Glutamatergic neuron (in vitro differentiated cells): ENCODE measurements at places on chromosomes 2 and 18. TPM values are rescaled to one million over a fixed set of nuclear protein-coding genes. Genes with fewer than 3 reads are reported as not detected.

Gene CNDP1
- 0.27 TPM for total RNA-seq

GRCh38 chr2:172282944-172283343, 144.4 kb upstream of the ITGA6 start:
- H3K4me3 ChIP-seq: no peak overlapping the region
- no peaks in the 10 kb centered on the region for H3K27me3 ChIP-seq
- no peaks in the 10 kb centered on the region for H3K36me3 ChIP-seq
- no peak for DNase-seq
- peaks cover 2% of the 10 kb centered on the region for H3K4me1 ChIP-seq
- no peak overlapping the region for H3K27ac ChIP-seq

Gene SCYGR4
- total RNA-seq: not detected

Gene EVX2
- total RNA-seq: 0.76 TPM

- DNase-seq: no peak
- peaks cover 20% of the 10 kb centered on the region for H3K36me3 ChIP-seq
- H3K27ac ChIP-seq: no peak overlapping the region
- peak overlapping the region; percentile 91 for H3K4me3 ChIP-seq
- peaks cover 13% of the 10 kb centered on the region for H3K4me1 ChIP-seq
These were observed 14.6 kb downstream of the PTPN18 start for GRCh38 chr2:130370490-130370889.

DNA sequence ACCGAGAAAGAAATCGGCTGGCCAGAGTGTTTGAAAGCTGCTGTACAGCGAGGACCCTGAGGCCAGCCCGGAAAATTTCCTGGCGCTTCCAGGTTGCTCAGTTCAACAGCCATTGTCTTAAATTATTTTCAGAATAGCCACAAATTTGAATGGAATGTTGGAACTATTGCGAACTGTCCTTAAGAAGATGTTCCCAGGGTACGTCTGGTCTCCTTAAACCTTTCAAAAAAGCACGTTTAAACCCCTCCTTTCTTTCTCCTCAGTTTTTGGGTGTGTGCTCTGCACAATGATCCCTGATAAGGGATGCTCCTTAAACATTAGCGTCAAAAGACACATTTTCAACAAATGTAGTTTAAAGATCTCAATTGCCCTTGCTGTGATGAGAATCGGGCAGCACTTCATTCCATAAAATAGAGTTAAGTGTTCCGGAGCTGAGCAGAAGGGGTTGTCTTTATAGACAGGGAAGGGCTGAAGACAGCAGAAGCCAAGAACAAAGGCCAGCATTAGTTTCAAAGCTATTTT, 14.5 kb upstream of the LPIN2 start:
- H3K27ac ChIP-seq: no peak overlapping the region
- H3K36me3 ChIP-seq: no peaks in the 10 kb centered on the region
- no peaks in the 10 kb centered on the region for H3K27me3 ChIP-seq
- no peak for DNase-seq
- H3K4me1 ChIP-seq: peaks cover 4% of the 10 kb centered on the region

GRCh38 chr18:73784853-73785252, 362.8 kb downstream of the FBXO15 start:
- no peak overlapping the region for H3K27ac ChIP-seq
- H3K27me3 ChIP-seq: peaks cover 2% of the 10 kb centered on the region
- peaks cover 6% of the 10 kb centered on the region for H3K36me3 ChIP-seq

Gene ATP8B1
- total RNA-seq: 0.07 TPM

- peaks cover 28% of the 10 kb centered on the region for H3K36me3 ChIP-seq
- DNase-seq: no peak
- no peak overlapping the region for H3K4me3 ChIP-seq
- H3K27me3 ChIP-seq: no peaks in the 10 kb centered on the region
These were observed 200.9 kb upstream of the EPAS1 start for GRCh38 chr2:46096260-46096659.

GRCh38 chr2:126719833-126720351, 63.9 kb downstream of the GYPC start:
- no peak overlapping the region for H3K27ac ChIP-seq
- no peak overlapping the region for H3K4me3 ChIP-seq
- no peaks in the 10 kb centered on the region for H3K4me1 ChIP-seq
- H3K27me3 ChIP-seq: peaks cover 4% of the 10 kb centered on the region

Gene ALS2
- total RNA-seq: 44.0 TPM

DNA sequence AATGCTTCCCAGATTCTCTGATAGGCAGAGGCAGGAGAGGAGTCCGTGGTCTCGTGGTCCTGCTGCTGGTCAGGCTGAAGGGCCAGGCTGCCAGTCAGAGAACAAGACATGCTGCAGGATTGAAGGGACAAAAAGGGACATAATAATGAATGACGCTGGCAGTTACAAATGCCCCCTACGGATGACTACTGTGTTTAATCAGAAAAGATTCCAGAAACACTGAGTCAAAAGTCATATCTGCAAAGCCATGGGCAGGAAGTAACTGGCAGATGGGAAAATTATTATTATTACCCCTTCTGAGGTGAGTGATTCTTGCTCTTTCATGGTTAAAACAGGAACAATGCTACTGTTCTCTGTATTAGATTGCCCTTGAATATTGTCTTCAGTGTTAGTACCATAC, 19.0 kb downstream of the LCT start:
- no peak overlapping the region for H3K27ac ChIP-seq
- DNase-seq: no peak
- peaks cover 10% of the 10 kb centered on the region for H3K36me3 ChIP-seq
- H3K4me1 ChIP-seq: no peaks in the 10 kb centered on the region

Gene ANKRD29
- total RNA-seq: not detected

GRCh38 chr2:163713534-163714311, 22.1 kb downstream of the FIGN start:
- H3K4me3 ChIP-seq: no peak overlapping the region
- H3K27ac ChIP-seq: no peak overlapping the region
- no peak for DNase-seq
- H3K27me3 ChIP-seq: no peaks in the 10 kb centered on the region

GRCh38 chr2:235146871-235147565, 195.2 kb downstream of the SH3BP4 start:
- peaks cover 6% of the 10 kb centered on the region for H3K27me3 ChIP-seq
- DNase-seq: no peak
- H3K27ac ChIP-seq: no peak overlapping the region
- no peaks in the 10 kb centered on the region for H3K36me3 ChIP-seq
- H3K4me3 ChIP-seq: no peak overlapping the region

GRCh38 chr2:30257266-30258214, 26.2 kb downstream of the LBH start:
- peak overlapping the region; percentile 35 for H3K27ac ChIP-seq
- peaks cover 8% of the 10 kb centered on the region for H3K36me3 ChIP-seq
- peaks cover 9% of the 10 kb centered on the region for H3K27me3 ChIP-seq
- DNase-seq: no peak

Gene IL18R1
- total RNA-seq: not detected

Gene MCEE
- 11.5 TPM for total RNA-seq

Gene C1QL2
- total RNA-seq: not detected

- H3K27me3 ChIP-seq: no peaks in the 10 kb centered on the region
- H3K36me3 ChIP-seq: no peaks in the 10 kb centered on the region
- H3K27ac ChIP-seq: no peak overlapping the region
These were observed 77.0 kb upstream of the LYPD1 start for GRCh38 chr2:132747046-132747445.

GRCh38 chr2:127371037-127371436, 16.7 kb downstream of the MAP3K2 start:
- DNase-seq: no peak
- H3K27ac ChIP-seq: no peak overlapping the region
- no peak overlapping the region for H3K4me3 ChIP-seq
- peaks cover 39% of the 10 kb centered on the region for H3K36me3 ChIP-seq
- H3K27me3 ChIP-seq: peaks cover 8% of the 10 kb centered on the region

DNA sequence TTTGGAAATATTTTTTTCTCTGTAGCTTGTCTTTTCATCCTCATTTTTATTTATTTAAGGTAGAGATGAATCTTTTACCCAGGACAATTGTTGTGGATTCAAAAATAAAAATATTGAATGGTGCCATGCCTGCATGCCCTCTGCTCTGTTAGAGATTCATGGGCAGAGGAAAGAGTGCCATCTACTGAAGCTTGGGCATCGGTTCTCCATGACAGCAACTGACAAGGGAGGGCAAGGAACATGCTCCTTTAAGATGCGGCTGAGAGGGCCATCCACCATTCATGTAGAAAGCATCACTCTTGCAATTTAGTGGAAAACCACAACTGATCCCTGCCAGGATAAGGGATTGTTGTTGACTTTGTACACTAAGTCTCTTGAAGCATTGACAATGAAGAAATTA, 79.9 kb downstream of the PARD3B start:
- DNase-seq: no peak
- no peaks in the 10 kb centered on the region for H3K4me1 ChIP-seq
- H3K27ac ChIP-seq: no peak overlapping the region
- no peaks in the 10 kb centered on the region for H3K27me3 ChIP-seq
- H3K4me3 ChIP-seq: no peak overlapping the region

- H3K4me1 ChIP-seq: no peaks in the 10 kb centered on the region
- no peaks in the 10 kb centered on the region for H3K27me3 ChIP-seq
- no peaks in the 10 kb centered on the region for H3K36me3 ChIP-seq
- no peak overlapping the region for H3K27ac ChIP-seq
- DNase-seq: no peak
- no peak overlapping the region for H3K4me3 ChIP-seq
These were observed 289.2 kb upstream of the HDAC4 start for GRCh38 chr2:239689985-239690384.

Gene CABLES1
- total RNA-seq: 3.1 TPM

Gene MC4R
- not detected for total RNA-seq

Gene PAX8
- total RNA-seq: 1.4 TPM
